DND-41 (cell line): ENCODE measurements at places on chromosomes 1 and 21.

GRCh38 chr1:31699341-31699891 lies 4.4 kb downstream of the COL16A1 start:
- no peak overlapping the region for H3K27ac ChIP-seq
- no peaks in the 10 kb centered on the region for H3K4me1 ChIP-seq
- H3K36me3 ChIP-seq = no peaks in the 10 kb centered on the region
- peak; percentile 32 for DNase-seq

DNA sequence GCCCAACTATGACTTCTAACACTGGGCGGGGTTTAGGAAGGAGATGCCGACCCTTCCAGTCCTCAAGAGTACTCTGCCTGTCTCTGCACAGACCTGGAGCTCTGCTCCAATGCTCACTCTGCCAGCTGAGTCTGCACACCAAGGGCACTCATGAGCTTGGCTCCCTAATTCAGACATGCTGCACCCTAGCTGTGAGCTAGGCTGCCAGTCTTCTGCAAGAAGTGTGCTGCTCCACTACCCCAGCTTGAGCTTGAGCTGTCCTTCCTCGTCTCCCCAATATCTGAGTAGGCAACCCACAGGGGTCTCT lies 13.2 kb downstream of the TP53BP2 start:
- no peak overlapping the region for H3K4me3 ChIP-seq
- H3K36me3 ChIP-seq = no peaks in the 10 kb centered on the region
- DNase-seq = no peak
- H3K4me1 ChIP-seq = peaks cover 18% of the 10 kb centered on the region
- no peaks in the 10 kb centered on the region for H3K27me3 ChIP-seq

GRCh38 chr1:227541796-227542152 lies 21.6 kb upstream of the ZNF678 start:
- no peaks in the 10 kb centered on the region for H3K36me3 ChIP-seq
- DNase-seq = no peak
- no peaks in the 10 kb centered on the region for H3K4me1 ChIP-seq
- no peak overlapping the region for H3K4me3 ChIP-seq
- no peaks in the 10 kb centered on the region for H3K27me3 ChIP-seq

GRCh38 chr1:149879556-149879955 lies 19.8 kb upstream of the BOLA1 start:
- no peak for DNase-seq
- peaks cover 9% of the 10 kb centered on the region for H3K4me1 ChIP-seq
- H3K4me3 ChIP-seq = no peak overlapping the region
- H3K36me3 ChIP-seq = no peaks in the 10 kb centered on the region

- H3K36me3 ChIP-seq = no peaks in the 10 kb centered on the region
- no peaks in the 10 kb centered on the region for H3K4me1 ChIP-seq
- no peak for DNase-seq
- H3K27ac ChIP-seq = no peak overlapping the region
These were observed 16.4 kb downstream of the PRXL2B start for GRCh38 chr1:2602866-2603520.

- no peaks in the 10 kb centered on the region for H3K27me3 ChIP-seq
- peak overlapping the region; percentile 88 for H3K4me3 ChIP-seq
- peaks cover 42% of the 10 kb centered on the region for H3K4me1 ChIP-seq
- H3K27ac ChIP-seq = peak overlapping the region; percentile 84
- DNase-seq = no peak
- peaks cover 48% of the 10 kb centered on the region for H3K36me3 ChIP-seq
These were observed 2.1 kb upstream of the FOXD2 start for GRCh38 chr1:47435506-47436303.

DNA sequence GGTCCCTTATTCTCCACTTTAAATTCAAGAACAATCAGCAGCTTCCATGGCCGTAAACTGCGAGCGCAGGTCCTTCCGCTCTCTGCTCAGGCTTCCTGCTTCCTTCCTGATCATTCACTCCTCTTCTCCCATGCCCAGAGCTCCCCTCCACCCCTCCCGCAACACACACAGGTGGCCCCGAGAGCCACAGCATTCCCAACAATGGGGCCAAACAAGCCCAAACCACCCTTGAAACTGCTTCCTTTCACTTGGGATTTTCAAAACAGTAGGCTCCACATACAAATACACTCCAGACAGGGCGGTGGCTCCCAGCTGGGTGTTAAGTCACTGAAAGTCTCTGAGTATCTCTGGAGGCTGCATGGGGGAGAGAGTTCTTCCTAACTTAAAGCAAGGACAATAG lies 11.4 kb downstream of the FAM89A start:
- no peak overlapping the region for H3K27ac ChIP-seq
- no peaks in the 10 kb centered on the region for H3K36me3 ChIP-seq
- DNase-seq = no peak
- no peak overlapping the region for H3K4me3 ChIP-seq
- no peaks in the 10 kb centered on the region for H3K27me3 ChIP-seq

DNA sequence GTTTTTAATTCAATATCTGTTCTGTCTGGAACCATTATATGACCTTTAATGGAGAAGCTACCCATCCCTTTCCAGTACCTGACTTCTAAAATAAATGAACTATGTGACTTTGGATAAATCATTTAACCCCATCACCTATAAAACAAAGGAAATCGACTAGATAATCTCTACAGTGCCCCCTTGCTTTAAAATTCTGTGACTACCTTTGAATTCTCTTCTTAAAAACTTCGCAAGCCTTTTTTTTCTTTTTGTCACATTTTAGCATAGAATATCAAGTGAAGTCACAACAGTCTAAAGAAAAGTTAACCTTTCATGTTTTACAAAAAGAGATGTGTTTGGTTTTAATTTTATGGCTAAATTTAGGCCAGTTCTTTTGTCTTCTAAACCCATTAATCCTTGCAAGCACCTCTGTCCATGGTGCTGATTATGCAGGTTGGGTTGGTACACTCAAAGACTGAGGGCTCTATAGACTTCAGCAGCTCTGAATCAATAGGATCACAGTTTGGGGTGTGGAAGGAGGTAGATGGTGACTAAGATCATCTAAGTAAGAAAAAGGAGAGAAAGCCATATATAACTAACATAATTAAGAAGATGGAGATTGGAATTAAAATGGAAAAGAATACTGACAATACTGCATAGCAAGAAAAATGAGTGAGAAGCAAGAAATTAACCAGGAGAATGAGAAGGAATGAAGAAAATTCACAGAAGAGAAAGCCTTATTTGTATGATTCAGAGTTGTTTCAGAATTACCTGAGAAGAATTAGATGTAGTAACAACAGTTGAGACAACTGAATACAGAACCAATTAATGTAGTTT lies 59.2 kb downstream of the TBX15 start:
- no peaks in the 10 kb centered on the region for H3K36me3 ChIP-seq
- H3K27ac ChIP-seq = no peak overlapping the region
- no peak overlapping the region for H3K4me3 ChIP-seq
- H3K27me3 ChIP-seq = no peaks in the 10 kb centered on the region

DNA sequence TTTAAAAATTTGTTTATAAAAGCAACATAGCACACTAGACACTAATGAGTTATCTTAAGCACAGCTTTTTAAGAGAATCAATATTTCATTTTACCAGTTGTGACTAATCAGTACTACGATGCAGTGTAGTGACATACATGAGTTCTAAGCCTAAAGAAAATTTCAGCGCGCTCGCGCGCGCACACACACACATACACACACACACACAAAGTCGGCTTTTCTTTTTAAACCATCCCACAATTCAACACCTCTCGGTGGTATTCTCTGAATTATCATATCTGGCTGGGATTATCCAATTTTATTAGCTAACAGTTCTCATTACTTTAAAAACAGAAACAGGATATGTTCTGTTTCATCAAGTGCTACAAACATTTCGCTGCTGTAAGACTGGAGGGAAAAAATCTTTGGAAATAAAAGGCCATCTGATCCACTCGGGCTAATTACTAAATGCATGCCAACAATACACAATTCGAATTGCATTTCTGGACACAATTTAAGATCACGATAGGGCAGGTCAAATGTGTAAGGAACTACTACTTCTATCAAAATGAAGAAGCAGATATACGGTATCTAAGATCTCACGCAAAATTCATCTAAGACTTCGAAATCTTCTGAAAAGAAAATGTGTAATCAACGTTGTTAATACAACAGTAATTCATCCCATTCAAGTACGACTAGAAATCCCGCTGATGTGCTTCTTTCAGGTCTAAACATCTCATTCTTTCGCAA lies 1.2 kb downstream of the TUT4 start:
- H3K27ac ChIP-seq = peak overlapping the region; percentile 97
- peak overlapping the region; percentile 90 for H3K4me3 ChIP-seq
- H3K27me3 ChIP-seq = no peaks in the 10 kb centered on the region
- peak; percentile 41 for DNase-seq
- H3K4me1 ChIP-seq = peaks cover 47% of the 10 kb centered on the region
- H3K36me3 ChIP-seq = peaks cover 5% of the 10 kb centered on the region; the same call in 1 of the 2 replicates

- no peak overlapping the region for H3K4me3 ChIP-seq
- H3K4me1 ChIP-seq = no peaks in the 10 kb centered on the region
- no peak overlapping the region for H3K27ac ChIP-seq
- no peak for DNase-seq
These were observed 178.5 kb downstream of the ZC3H11B start for GRCh38 chr1:219434285-219434922.

GRCh38 chr1:148318904-148319242 lies 164.2 kb downstream of the PPIAL4G start:
- H3K27me3 ChIP-seq = peaks cover 20% of the 10 kb centered on the region
- no peak for DNase-seq
- no peak overlapping the region for H3K4me3 ChIP-seq
- no peaks in the 10 kb centered on the region for H3K36me3 ChIP-seq
- H3K4me1 ChIP-seq = peaks cover 10% of the 10 kb centered on the region

- H3K36me3 ChIP-seq = peaks cover 20% of the 10 kb centered on the region
- DNase-seq = no peak
- no peaks in the 10 kb centered on the region for H3K27me3 ChIP-seq
These were observed 2.9 kb upstream of the MTF1 start for GRCh38 chr1:37862330-37862729.

GRCh38 chr1:167126317-167126716 lies 32.4 kb downstream of the STYXL2 start:
- H3K27ac ChIP-seq = no peak overlapping the region
- no peak for DNase-seq
- no peaks in the 10 kb centered on the region for H3K36me3 ChIP-seq

DNA sequence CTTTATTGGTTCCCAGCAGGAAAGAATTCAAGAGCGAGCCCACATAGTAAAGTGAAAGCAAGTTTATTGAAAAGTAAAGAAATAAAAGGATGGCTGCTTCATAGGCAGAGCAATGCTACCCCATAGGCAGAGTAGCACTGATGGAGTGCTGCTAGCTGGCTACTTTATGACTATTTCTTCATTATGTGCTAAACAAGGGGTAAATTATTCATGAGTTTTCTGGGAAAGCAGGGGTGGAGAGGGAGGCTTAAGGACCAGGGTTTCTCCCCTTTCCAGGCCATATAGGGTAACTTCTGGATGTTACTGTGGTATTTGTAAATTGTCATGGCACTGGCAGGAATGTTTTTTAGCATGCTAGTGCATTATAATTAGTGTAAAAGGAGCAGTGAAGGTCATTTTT lies 1271.4 kb downstream of the KCNT2 start:
- DNase-seq = no peak
- no peaks in the 10 kb centered on the region for H3K36me3 ChIP-seq
- no peak overlapping the region for H3K4me3 ChIP-seq

DNA sequence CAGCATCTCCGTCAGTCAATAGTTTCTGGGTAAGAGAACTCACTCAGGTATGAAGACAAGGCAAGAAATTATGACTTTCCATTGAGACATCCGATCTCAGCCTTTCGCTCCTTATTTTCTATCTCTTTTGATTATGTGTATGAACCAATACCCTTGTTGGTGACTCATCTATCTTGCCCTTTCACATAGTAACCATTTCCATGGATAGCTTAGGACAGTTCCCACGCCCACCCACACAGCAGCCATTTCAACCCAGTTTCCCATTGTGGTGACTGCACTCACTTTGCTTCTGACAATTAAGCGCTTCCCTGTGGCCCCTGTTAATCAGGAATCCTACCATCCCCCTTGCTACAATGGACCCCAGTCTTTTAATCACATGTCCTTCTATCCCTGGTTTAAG lies 210.6 kb upstream of the ADGRL2 start:
- DNase-seq = no peak
- no peaks in the 10 kb centered on the region for H3K4me1 ChIP-seq
- H3K27ac ChIP-seq = no peak overlapping the region
- no peaks in the 10 kb centered on the region for H3K27me3 ChIP-seq
- H3K36me3 ChIP-seq = no peaks in the 10 kb centered on the region
- H3K4me3 ChIP-seq = no peak overlapping the region

DNA sequence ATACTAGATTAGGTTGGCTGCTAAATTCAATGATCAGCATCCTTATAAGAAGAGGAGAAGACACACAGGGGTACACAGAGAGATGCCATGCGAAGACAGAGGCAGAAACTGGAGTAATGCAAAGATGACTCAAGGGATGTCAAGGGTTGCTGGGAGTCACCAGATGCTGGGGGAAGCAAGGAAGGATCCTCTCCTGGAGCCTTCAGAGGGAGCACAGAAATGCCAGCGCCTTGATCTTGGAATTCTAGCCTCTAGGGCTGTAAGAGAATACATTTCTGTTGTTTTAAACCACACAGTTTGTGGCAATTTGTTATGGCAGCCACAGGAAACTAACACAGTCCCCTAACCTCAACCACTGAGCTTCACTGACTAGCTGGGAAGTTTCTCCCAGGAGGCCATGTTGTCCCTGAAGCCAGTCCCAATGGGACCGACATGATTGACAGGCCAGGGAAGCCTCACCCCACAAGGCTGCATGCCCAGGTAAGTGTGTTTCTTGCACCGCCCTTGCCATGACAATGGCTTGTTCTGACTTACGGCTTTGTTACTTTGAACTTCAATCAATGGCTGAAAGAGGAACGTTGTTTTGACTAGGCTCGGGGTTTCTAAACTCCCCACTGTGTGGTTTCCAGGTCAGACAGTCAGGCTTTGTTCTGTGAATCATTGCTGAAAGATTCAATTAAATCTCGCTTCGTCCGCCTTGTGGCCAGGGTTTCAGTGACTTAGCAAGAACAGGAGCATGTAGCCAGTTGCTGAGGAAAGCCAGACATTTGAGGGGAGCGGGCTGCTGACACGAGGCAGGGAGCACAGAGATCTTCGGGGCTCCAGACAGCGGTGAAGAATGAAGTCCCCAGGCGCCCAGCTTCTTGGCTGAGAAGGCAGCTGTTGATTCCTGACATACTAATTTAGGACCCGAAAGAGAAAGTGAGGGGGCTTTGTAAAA lies 62.3 kb downstream of the RUNX1 start:
- peaks cover 85% of the 10 kb centered on the region for H3K36me3 ChIP-seq
- DNase-seq = no peak
- peaks cover 84% of the 10 kb centered on the region for H3K4me1 ChIP-seq
- H3K4me3 ChIP-seq = no peak overlapping the region
- H3K27me3 ChIP-seq = no peaks in the 10 kb centered on the region

DNA sequence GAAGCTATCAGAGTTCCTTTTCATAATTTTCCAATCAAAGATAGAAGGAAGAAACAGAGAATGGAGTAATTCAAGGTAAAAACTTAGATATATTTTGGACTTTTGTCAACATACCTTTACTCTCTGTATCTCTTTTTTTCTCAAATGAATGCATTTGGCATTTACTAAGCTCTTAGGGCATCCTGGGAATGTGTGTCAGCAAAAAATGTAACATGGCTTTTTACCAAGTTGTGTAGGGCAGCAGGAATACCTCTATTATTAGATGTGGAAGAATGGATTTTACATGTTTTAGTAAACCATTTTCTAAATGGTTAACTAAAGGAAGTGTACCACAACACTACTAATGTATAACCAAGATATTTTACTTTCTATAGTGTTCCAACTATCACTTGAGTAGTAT lies 4.2 kb upstream of the COL11A1 start:
- H3K4me1 ChIP-seq = no peaks in the 10 kb centered on the region
- no peak overlapping the region for H3K4me3 ChIP-seq

- H3K4me1 ChIP-seq = no peaks in the 10 kb centered on the region
- H3K36me3 ChIP-seq = no peaks in the 10 kb centered on the region
- H3K27me3 ChIP-seq = no peaks in the 10 kb centered on the region
- H3K27ac ChIP-seq = no peak overlapping the region
These were observed 883.4 kb upstream of the PRMT6 start for GRCh38 chr1:106173101-106173500.
